Stomach (tissue), 19 donors: ENCODE measurements at places on chromosomes 16 and 17. TPM values are rescaled to one million over a fixed set of nuclear protein-coding genes. Genes with fewer than 3 reads are reported as not detected.

Gene LRRC46
- not detected for total RNA-seq

Gene FAM171A2
- total RNA-seq = not detected

Gene MT3
- 2.2 TPM for total RNA-seq

Gene P2RX1
- total RNA-seq = 3.6 TPM

Gene PRCD
- 0.72 TPM for total RNA-seq

Gene TMEM92
- 3.1 TPM for total RNA-seq

Gene NUP85
- 27.2 TPM for total RNA-seq

Gene DNAH3
- 8.7 TPM for total RNA-seq

Gene ARL5C
- not detected for total RNA-seq

Gene HS3ST3A1
- total RNA-seq = 5.8 TPM

Gene GPRC5C
- total RNA-seq = 321 TPM

Gene MSRB1
- 61.1 TPM for total RNA-seq

Gene PROCA1
- total RNA-seq = 5.3 TPM

Gene TPSG1
- not detected for total RNA-seq

Gene HLF
- 2.3 TPM for total RNA-seq

Gene CPHXL2
- total RNA-seq = not detected

Gene MYOCD
- total RNA-seq = 35.1 TPM

Gene MMP28
- 2.2 TPM for total RNA-seq

Gene KRT27
- total RNA-seq = not detected

Gene IRX6
- not detected for total RNA-seq

Gene CHAD
- total RNA-seq = not detected

Gene ABCA10
- total RNA-seq = 4.7 TPM

Gene COG4
- total RNA-seq = 127 TPM

Gene HOXB5
- 0.73 TPM for total RNA-seq

Gene HSPB9
- not detected for total RNA-seq

Gene DNASE1
- total RNA-seq = 41.1 TPM

Gene MC1R
- total RNA-seq = 6.7 TPM

Gene STAC2
- under 0.01 TPM for total RNA-seq

Gene ALOX12
- not detected for total RNA-seq

Gene GNGT2
- total RNA-seq = 134 TPM

Gene KRTAP17-1
- not detected for total RNA-seq

Gene ADORA2B
- not detected for total RNA-seq

Gene ABCA8
- 210 TPM for total RNA-seq

Gene EZH1
- total RNA-seq = 56.7 TPM

Gene CFAP52
- total RNA-seq = not detected

Gene ZG16
- total RNA-seq = not detected

Gene MGRN1
- total RNA-seq = 236 TPM

Gene CIBAR2
- not detected for total RNA-seq

Gene AOC2
- total RNA-seq = 3.0 TPM

Gene HSF5
- not detected for total RNA-seq

Gene BAHCC1
- 8.6 TPM for total RNA-seq

Gene HCFC1R1
- 94.7 TPM for total RNA-seq

Gene CIITA
- total RNA-seq = 22.3 TPM

Gene MAPT
- total RNA-seq = 3.5 TPM

Gene PKMYT1
- 9.6 TPM for total RNA-seq

Gene CBLN1
- total RNA-seq = 0.72 TPM

Gene CD300H
- total RNA-seq = not detected

Gene GGA2
- total RNA-seq = 48.8 TPM

Gene ZNF423
- 3.1 TPM for total RNA-seq
